ENCODE measurements at places on chromosomes 4 and X. TPM values are rescaled to one million over a fixed set of nuclear protein-coding genes. Genes with fewer than 3 reads are reported as not detected.

DNA sequence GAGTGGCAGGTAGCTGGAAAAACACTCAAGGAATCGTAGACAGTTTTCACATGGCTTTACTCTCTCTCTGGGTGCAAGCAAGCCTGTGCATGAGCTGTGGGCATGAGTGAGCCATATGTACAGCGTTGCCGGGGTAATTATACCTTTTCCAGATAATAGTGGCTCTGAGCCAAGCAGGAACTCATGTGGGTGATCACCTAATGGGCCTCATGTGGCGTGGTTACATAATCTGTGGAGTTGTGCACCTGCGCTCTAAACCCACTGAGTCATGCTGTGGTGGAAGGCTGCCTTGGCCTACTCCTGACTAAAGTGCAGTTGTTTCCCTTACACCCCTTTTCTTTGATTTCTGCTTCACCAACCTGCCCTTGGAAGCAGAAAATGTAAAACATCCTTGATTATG lies 1564.5 kb upstream of the PCDH10 start:
- H3K27ac ChIP-seq, result no peak overlapping the region
- DNase-seq, result no peak
- no peak overlapping the region for H3K4me3 ChIP-seq
- no peaks in the 10 kb centered on the region for H3K4me1 ChIP-seq
- H3K27me3 ChIP-seq, result no peaks in the 10 kb centered on the region

GRCh38 chr4:76458825-76459224 lies 23.8 kb downstream of the SHROOM3 start:
- H3K4me1 ChIP-seq, result 0 out of 2 replicates have a peak, but pooled peaks cover 3% of the 10 kb centered on the region
- peak overlapping the region; percentile 77 for H3K27ac ChIP-seq
- no peak overlapping the region for H3K4me3 ChIP-seq
- no peaks in the 10 kb centered on the region for H3K36me3 ChIP-seq
- peak; percentile 30 for DNase-seq

The CSAG3 gene
- total RNA-seq, result 41.6 TPM

The SLC49A3 gene
- 10.7 TPM for total RNA-seq
